ENCODE measurements at places on chromosomes 12 and 14.

GRCh38 chr14:72631401-72631800 is 262.5 kb downstream of the DPF3 start:
- DNase-seq, result no peak

- DNase-seq, result peak; percentile 70
Measured at GRCh38 chr14:81219759-81220579, 790 bp downstream of the GTF2A1 start.

- DNase-seq, result no peak
Measured at GRCh38 chr14:79016828-79017505, 846.8 kb downstream of the NRXN3 start.

DNA sequence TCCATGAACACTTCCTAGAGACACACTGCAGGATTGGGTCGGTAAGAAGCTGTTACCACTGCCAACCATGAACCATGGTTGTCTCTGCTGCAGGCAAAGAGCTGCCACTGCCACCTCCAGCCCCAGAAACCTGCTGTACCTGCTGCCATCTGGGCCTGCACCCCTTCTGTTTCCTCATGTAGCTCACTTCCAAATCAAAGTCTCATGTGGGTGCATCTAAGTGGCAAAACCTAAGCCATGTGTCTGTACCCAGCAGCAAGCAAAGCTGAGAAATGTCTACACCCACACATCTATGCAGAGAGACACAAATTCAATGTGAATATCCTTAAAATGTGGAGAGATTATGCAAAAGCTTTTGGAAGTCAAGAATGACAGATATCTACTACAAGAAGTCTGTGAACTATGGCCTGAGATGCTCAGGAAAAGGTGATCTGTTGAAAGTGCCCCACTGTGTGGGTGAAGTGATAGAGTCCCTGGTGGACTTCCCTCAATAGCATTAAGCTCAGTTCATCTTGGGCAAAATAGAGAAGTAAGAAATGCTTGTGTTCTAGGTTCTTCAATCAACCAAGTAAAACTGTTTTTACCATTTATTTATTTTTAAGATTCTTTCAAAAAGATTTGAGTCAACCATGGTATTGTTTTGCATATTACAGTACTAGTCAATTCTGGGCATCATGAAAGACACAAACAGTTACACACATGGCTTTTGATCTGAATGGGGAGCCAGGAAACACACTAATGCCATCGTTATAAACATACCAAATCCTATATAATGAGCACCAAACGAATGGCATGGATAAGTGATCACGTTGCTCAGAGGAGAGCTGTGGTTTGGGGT is 64.4 kb downstream of the FOS start:
- no peak for DNase-seq

DNA sequence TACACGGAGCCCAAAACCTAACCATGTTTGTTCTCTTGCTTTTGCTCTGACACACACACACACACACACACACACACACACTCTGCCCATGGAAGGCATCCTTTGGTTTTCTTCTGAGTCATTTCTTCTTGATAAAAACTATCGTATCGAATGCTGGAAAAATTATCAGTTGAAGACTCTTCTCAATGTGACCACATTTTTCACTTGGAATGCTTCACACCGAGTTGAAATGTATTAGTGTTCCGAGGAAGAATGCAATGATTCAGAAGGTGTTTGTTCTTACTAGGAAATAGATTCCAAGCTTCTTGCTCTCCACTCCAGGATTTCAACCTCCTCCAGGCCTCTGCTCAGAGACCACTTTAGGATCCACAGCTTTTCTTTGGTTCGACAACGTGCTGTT is 226.3 kb downstream of the MON2 start:
- no peak for DNase-seq

GRCh38 chr12:10214136-10214894 is 1.6 kb downstream of the GABARAPL1 start:
- DNase-seq, result no peak

DNA sequence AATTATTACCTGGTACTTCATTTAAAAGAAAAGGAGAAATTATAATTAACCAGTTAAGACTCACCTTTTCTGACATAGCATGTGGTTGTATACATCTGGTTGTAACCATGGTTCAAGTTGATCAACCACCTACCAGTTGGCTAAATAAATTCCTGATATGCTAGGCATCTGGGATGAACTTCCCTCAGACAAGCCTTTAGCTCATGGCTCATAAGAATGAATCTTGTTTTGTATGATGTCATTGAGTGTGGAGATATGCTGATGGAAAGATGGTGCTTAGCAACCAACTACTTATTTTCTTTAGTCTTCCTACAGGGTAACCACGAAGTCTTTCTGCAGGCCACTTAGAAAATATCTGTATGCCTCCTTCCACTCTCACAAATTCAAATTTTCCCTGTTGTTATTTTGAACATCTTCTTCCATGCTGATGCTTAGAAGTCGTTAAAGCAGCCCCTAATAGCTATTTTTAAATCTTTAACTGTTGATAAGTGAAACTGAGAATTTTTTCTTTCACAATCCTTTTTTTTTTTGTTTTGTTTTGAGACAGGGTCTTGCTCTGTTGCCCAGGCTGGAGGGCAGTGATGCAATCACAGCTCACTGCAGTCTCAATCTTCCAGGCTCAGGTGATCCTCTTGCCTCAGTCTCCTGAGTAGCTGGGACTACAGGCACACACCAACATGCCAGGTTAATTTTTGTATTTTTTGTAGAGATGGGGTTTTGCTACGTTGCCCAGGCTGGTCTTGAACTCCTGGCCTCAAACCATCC is 51.9 kb upstream of the PTHLH start:
- DNase-seq, result no peak

DNA sequence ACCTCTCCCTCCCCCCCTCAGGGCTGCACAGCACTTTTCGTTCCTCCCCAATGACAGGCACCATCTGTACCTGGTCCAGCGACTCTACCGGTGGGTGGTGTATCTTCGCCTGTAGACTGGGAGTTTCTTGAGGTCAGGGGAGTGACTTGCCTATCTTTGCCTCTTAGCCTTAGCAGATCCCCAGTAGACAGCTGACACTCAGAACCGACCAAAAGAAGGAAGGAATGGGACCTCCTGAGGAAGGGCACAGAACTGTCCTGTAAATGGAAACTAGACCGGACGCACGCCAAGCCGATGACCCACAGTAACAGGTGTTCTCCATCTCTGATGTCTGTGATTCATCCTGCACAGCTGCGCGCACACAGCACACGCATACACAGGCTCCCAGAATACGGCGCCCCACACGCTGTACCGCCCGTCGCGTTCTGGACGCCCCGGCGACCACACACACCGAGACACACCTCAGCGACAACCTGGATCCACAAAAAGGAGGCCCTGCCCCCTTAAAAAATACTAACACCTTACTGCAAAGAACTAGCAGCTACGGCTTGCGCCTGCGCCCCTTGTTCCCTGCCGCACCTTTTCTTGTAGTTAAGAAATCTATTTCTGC is 673 bp upstream of the TTC9 start:
- DNase-seq, result peak; percentile 12

DNA sequence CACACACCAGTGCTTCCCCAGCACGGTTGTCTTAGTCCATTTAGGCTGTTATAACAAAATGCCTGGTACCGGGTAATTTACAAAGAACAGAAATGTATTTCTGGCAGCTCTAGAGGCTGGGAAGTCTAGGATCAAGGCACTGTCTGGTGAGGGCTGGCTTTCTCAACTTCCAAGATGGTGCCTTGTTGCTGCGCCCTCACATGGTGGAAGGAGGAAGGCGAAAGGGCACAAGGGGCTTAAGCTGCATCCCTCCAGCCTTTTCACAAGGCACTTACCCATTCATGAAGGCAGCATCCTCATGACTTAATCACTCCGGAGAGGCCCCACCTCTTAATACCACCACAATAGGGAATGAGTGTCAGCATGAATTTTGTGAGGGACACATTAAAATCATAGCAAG is 155.5 kb downstream of the SLC15A5 start:
- DNase-seq, result no peak

DNA sequence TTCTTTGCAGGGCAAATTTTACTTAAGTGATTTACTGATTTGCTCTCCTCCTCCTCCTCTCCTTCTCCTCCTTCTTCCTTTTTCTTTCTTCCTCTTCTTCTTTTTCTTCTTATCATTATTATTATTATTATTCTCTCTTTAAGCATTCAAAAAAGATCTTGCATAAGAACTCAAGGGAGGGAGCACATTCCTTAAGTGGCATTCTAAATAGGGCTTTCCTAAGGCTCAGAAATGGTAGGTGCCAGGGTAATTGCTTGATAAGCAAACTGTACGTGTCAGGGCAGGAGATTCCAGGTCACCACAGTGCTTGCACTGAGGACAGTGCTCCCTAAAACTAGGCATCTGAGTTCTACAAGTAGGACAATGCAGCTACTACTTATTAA is 92.4 kb downstream of the SPTSSA start:
- DNase-seq, result no peak

DNA sequence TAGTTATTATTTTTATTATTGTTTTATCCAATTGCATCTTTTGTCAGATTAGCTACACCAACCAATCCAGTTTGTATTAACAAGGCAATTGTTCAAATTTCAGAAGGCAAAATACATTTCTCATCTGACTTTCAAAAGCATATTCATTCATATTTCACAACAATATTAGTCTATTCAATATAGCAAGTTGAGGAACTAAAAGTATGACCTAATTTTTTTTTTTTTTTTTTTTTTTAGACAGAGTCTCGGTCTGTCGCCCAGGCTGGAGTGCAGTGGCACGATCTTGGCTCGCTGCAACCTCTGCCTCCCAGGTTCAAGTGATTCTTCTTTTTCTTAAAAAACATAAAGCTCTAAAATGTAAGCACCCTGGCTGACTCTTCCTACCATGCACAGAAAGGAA is 17.3 kb downstream of the COX14 start:
- DNase-seq, result no peak

DNA sequence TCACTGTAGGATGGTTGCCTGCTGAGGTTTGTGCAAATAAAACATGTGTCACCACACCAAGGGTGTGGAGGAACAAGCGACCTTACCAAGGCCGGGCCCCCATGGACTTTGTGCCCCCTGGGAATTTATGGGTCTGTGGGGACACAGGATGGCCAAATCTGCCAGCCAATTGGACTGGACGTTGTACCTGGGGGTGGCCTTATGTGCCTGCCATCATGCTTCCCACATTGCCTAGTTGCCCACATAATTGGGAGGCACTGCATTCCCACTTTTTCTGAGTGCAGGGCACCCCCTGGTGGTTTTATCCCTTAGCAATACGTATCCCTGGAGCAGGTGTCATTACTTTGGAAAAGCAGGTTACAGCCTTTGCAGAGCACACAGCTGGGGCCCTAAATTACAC is 92.6 kb upstream of the TMPO start:
- DNase-seq, result peak; percentile 29

DNA sequence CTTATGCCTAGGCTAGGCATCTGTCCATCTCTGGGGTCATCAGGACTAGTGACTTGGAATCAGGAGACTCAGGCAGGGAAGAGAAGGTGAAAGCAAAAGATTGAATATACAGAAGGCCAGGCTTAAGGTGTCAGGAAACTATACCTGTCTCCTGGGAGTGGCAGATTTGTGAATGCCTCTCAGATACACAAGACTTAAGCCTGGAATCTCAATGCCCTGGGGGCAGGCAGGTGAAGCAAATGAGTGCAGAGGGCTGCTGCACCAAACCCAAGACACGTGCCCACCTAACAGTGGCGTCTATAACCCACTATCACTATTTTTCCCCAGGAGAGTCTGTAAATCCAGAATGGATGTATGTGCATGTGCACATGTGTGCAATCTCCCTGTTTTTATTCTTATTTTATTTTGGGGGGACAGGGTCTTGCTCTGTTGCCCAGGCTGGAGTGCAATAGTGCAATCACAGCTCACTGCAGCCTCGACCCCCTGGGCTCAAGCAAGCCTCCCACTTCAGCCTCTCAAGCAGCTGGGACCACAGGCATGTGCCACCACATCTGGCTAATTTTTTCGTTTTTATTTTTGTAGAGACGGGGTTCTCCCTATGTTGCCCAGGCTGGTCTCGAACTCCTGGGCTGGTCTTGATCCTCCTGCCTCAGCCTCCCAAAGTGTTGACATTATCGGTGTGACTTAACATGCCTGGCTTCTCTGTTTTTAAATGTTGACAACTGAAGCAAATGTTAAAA is 31.9 kb upstream of the FOS start:
- no peak for DNase-seq

DNA sequence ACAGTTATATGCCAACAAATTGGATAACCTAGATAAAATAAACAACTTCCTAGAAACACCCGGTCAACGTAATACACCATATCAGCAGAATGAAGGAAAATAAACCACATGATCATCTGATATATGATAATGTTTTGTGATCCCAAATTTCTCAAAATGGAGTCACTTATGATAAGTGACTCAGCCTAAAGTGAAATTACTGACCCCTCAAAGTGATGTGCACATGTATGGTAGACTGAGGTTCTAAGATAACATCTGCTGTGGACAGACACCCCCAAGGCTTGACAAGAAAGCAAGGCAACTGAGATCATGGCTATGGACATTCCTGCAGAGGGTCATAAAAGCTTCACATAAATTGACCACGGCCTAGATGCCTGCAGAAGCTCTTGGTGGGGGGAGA is 105.1 kb upstream of the DCN start:
- DNase-seq, result no peak

DNA sequence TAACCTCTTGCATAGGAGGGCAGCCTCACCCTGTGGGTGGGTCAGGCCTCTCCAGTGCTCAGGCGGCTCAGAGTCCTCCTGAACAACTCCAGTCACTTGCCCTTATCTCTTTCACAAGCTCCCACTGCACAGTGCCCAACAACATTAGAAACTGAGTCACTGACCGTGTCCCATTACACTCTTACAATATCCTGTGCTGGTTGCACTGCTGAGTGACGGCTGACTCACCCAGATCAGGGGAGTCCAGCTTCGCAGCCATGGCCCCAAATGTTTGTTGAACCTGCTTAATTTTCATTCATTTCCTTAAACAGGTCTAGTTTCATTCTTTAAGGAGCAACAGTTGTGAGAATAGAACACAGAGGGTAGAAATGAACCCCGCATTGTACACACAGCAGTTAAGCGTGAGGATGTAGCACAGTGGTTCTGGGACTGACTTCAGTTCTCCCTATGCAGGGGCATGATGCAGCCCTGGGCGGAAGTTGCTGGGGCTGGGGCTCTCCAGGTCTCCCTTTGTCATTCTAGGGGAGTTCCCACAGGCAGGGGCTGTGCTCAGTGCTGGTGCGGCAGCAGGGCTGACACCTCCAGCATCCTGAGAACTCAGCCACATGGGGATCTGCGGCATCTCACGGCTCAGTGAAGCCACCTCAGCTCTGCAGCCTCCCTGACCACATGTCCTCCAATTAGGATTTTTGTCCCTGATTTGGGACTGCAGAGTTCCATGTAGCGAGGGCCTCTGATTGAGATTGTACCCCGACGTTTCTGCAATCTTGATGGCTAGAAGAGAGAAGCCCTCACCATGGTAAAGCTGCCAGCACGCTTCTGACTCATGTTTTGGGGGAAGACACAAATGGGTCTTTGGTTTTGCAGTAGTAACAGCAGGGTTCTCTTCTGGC is 16.1 kb downstream of the GPR68 start:
- DNase-seq, result no peak

GRCh38 chr12:12376646-12377448 is 20.0 kb downstream of the BORCS5 start:
- DNase-seq, result peak; percentile 83

DNA sequence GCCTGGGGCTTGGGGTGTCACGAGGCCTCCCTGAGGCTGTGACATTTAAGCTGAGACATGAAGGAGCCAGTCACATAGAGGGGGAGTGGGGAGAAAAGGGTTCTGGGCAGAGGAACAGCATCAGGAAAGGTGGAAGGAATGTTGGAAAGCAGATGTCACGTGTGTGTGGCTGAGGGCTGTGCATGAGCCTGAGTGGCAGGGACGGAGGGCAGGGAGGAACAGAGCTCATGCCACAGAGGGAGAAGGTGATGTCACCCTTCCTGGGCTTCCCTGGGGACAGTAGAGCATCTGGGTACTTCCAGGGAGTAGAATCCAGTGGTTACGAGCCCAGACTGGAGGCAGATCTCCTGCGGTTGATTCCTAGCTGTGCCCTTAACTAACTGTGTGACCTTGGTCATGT is 32.0 kb upstream of the JDP2 start:
- no peak for DNase-seq

Measured in NCI-H446 (cell line).